ENCODE measurements at places on chromosomes 12 and 14. TPM values are rescaled to one million over a fixed set of nuclear protein-coding genes. Genes with fewer than 3 reads are reported as not detected.

DNA sequence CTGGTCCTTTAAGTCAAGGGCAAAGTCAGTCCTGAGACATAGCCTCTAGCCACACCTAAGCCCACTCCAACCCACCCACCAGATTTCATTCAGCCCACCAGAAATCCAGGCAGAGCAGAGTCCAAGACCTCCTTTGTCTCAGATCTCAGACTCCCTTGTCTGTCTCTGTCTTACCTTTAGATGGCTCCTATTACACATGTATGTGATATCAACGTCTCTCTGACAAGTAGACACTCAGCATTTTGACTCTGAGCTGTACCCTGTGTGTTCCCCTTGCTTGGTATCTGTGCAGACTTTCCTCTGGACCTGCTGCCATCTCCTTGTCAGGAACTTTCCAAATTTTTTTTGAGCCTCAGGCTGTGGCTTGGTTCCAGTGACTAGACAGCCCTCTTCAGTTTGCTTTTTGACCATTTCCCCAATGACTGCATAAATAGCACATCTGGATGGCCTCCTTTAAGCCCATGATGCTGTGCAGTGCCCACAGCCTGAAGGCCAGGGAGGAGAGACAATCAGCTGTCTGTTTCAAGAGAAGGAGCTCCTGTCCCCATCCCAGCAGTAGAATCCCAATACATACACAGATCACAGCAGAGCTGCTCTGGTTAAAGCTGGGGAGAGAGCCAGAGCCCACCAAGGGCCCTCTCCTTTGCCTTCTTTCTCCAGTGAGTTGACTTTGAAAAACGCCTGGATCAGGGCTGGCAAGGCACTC lies 7.0 kb downstream of the POU6F1 start:
- no peak for DNase-seq

MOAP1 gene
- polyA plus RNA-seq: 37.2 TPM

- DNase-seq: no peak
Observed at GRCh38 chr12:112875608-112876007, 31.2 kb upstream of the OAS1 start.

- no peak for DNase-seq
Observed at GRCh38 chr12:16828891-16829290, 222.9 kb upstream of the LMO3 start.

PRKD1 gene
- polyA plus RNA-seq: 27.9 TPM

DNA sequence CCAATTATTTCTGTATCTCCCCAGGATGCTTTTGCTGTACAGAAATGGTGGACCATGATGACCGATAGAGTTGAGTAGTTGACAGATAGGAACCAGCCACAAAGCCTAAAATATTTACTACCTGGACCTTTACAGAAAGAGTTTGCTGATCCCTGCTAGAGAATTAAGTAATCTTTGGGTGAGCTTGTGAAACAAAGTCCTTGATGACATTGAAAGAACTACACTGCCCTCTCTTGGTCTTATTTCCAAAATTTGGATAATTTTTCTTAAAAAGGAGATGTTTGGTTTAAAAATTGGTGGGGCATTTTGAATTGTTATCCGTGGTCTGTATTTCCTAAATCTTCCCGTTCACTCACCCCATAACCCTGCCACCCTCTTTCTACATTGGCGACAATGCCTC lies 13.7 kb upstream of the TCTN1 start:
- no peak for DNase-seq

- DNase-seq: no peak
Observed at GRCh38 chr12:58882826-58883225, 37.5 kb downstream of the LRIG3 start.

All from left renal cortex interstitium (tissue), 4 donors.